ENCODE measurements at places on chromosomes 7 and 10. TPM values are rescaled to one million over a fixed set of nuclear protein-coding genes. Genes with fewer than 3 reads are reported as not detected.
A peak's percentile ranks its signal among the peaks of the same experiment; 100 is the strongest.

Gene ZNF804B
- total RNA-seq, result not detected

GRCh38 chr10:100805543-100806355, 60.4 kb downstream of the PAX2 start:
- DNase-seq, result no peak

Gene CFTR
- total RNA-seq, result 35.3 TPM

DNA sequence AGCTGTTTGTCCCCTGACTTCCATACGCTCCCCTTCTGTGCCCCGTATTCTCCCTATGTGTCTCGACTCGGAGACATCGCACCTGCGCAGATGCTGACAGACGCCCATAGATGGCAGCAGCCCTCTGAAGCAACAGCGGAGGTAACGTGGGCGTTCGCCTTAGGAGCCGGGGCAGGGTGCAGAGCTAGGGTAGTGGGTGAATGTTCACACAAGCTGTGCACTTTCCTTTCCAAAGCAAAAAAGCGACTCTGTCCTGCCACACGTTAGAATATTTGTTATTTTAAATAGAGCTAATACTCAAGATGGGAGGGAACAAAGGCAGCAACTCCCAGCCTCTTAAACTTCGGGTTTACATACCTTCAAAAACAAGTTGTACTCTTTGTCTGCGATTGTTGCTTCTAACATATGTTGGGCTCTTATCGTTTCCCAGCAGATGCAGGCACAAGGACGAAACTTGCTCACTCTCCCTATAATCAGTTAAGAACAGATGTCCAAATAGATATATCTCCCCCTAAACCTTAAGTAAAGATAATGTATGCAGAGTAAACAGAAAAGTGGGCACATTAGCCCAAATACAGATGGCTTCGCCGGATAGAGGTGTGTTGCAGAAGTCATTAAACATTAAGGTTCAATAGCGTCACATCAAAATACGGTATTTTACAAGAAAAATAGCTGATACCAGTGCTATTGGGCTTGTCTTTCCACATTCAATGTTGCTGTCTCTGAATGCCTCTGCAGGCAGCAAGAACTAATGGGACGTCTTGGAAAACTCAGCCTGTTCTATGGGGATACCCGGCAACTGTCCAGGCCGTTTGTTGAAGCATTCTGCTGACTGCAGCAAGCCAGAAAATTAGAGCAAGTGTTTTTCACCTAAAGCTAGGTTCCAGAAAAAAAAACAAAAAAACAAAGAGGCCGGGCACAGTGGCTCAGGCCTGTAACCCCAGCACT, 340.3 kb upstream of the PRKCQ start:
- peak; percentile 91 for DNase-seq

Gene NPFFR1
- total RNA-seq, result 1.0 TPM

Gene CC2D2B
- 1.6 TPM for total RNA-seq

Gene CDH23
- 9.4 TPM for total RNA-seq

DNA sequence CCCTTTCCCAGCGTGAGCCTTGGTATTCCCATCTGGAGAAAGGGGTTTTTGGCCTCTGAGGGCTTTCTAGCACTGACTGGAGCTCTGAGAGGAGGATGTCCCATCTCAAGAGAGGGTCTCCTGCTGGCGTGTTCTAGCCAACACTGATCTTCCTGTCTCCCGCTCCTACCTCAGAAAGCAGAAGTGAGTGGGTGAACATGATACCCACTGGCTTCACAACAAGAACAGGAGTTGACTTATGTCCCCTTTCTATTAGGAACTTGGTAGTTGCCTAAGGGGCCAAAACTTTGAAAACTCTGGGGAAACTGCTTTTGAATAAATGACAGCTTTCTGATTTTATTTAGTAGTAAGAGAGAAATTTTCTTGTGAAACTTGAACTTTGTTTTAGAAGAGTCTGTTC, 113.1 kb upstream of the ADCY1 start:
- no peak for DNase-seq
